ENCODE measurements at places on chromosomes 16 and 17.

- DNase-seq, result no peak
Measured at GRCh38 chr16:72291531-72291981, 119.6 kb upstream of the PMFBP1 start.

DNA sequence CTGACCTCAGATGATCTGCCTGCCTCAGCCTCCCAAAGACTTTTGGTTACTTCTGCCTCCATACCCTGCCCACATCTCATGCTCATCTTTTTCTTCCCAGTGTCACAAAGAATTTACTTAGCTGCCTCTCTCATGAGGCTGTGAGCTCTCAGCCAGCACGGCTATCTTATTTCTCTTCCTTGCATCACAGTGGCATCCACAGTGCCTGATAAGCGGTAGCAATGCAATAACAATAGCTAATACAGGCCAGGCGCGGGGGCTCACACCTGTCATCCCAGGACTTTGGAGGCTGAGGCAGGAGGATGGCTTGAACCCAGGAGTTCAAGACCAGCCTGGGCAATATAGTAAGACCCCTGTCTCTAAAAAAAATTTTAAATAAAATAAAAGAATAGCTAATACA is 15.5 kb upstream of the MARVELD3 start:
- no peak for DNase-seq

DNA sequence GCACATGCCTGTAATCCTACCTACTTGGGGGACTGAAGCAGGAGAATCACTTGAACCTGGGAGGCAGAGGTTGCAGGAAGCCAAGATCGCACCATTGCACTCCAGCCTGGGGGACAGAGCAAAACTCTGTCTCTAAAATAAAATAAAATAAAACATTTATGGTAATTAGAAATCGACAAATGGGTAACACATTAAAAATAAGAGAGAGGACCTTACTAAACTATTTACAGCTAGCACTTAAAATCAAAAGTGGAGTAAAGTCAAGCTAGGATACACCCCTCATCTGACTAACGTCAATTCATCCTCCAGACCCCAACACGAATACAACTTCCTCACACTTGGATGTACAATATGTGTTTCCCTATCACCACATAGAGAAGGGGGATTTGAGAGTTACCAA is 27.8 kb upstream of the RHOT1 start:
- no peak for DNase-seq

GRCh38 chr16:23859713-23860269 is 24.0 kb downstream of the PRKCB start:
- DNase-seq, result no peak

- DNase-seq, result no peak
Measured at GRCh38 chr17:43939886-43940285, 2.4 kb downstream of the PPY start.

DNA sequence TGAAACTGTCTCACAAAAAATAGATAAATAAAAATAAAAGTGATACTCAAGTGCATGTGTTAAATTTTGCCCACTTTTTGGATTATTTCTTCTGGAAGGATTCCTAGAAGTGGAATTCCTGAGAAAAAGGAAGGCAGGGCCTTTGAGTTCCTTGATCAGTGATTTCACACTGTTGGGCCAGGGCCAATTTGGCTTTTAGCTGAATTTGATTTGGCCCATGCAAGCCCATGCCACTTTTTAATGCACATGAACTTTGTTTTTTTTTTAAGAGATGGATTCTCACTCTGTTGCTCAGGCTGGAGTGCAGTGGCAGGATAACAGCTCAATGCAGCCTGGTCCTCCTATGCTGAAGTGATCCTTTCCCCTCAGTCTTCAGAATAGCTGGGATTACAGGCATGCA is 96.3 kb downstream of the TNFRSF13B start:
- no peak for DNase-seq

DNA sequence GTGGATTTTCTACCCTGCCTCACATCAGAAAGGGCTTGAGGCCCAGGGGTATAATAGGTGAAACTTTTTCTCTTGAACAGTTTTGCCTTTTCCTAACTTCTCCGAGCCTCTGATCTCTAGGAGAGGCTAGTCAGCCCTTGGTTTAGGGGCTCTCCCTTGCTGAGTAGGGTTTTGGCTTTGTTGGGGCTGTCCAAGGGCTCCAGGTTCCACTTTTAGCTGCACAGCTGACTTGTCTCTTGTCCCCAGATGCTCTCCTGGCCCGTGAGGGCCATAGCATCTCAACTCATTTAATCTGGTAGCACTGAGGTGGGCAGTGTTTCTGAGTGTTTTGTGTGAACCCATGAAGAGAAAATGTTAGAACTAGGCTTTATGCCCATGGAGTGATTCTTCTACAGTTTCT is 103.9 kb downstream of the MSI2 start:
- no peak for DNase-seq

GRCh38 chr16:84612686-84613085 is 5.2 kb downstream of the COTL1 start:
- DNase-seq, result no peak

GRCh38 chr16:85676466-85676865 is 12.3 kb downstream of the GINS2 start:
- DNase-seq, result no peak

DNA sequence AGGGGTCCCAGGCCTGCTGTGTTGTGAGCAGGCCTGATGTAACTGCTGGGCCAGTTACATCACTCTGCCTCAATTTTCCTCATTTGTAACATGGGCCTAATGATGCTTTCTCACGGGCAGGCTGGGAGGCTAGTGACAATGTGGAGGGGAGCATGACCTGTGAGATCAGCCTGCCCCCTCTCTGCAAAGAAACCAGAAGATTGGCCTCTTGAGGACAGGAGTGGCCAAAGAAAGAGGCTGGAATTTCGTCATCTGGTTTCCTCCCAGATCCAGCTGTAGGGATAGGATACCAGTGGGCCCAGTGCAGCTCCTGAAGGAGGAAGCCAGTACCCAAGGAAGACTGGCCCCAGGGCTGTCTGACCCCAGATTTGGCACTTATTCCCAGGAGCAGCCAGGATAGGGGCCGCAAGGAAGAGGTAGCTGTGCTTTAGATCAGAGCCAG is 615 bp upstream of the SREBF1 start:
- DNase-seq, result no peak

DNA sequence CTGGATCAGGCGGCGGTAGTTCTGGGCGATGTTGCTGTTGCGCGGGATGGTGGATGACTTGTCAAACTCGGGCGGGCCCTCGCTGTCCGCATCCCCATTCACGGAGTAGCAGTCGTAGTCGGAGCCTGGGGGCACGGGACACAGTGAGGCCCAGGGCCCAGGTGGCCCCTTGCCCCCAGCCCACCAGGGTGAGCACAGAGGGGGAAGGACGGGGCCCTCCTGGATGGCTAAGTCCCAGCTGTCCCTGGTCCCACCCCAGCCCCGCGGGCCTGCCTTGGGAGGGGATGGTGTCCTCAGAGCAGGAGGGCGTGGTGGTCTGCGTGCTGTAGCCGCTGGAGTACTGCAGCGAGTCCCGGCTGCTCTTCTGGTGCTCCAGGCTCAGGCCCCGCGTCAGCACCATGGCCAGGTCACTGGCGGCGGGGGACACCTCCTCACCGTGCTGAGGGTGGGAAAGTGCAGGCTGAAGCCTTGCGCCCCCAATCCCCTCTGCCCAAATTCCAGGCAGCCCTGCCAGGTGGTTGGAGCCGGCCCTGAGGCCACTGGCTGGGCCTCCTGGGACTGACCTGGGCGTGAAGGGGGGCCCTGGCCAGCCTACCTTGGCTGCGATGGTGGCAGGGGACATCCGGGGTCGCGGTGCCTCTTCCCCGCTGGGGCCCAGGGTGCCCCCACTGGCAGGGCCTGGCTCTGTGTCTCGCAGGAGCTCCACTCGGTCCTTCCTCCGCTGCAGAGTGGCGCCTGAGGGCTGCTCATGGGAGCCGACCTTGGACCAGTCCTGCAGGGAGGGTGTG is 18.2 kb downstream of the IL34 start:
- DNase-seq, result no peak

DNA sequence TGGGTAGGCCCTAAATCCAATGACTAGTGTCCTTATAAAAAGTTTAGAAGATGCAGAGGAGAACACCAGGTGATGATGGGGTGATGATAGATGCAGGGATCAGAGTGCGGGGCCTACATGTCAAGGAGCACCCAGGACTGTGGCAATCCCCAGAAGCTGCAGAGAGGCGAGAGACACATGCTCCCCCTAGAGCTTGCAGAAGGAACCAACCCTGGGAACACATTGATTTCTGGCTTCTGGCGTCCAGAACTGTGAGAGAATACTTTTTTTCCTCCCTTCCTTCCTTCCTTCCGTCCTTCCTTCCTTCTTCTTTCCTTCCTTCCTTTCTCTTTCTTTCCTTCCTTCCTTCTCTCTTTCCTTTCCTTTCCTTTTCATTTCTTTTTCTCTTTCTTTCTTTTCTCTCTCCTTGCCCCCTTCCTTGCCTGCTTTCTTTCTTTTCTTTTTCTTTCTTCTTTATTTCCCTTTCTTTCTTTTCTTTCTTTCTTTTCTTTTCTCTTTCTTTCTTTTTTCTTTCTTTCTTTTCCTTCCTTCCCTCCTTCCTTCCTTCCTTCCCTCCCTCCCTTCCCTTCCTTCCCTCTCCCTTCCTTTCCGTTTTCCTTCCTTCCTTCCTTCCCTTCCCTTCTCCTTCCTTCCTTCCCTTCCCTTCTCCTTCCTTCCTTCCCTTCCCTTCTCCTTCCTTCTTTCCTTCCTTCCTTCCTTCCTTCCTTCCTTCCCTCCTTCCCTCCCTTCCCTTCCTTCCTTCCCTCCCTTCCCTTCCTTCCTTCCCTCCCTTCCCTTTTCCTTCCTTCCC is 134.3 kb downstream of the HAPSTR1 start:
- DNase-seq, result no peak
